IgD-negative memory B cell (primary cell): ENCODE measurements at places on chromosomes 6 and 20. TPM values are rescaled to one million over a fixed set of nuclear protein-coding genes. Genes with fewer than 3 reads are reported as not detected.

The APCDD1L gene
- 0.06 TPM for polyA plus RNA-seq

The RNF39 gene
- not detected for polyA plus RNA-seq

The CFB gene
- not detected for polyA plus RNA-seq

The TGM3 gene
- polyA plus RNA-seq = not detected

The BAG2 gene
- 4.5 TPM for polyA plus RNA-seq

The GHRH gene
- not detected for polyA plus RNA-seq

The MUC21 gene
- polyA plus RNA-seq = not detected

The C6orf58 gene
- not detected for polyA plus RNA-seq

The FANCE gene
- 5.8 TPM for polyA plus RNA-seq

The TMEM14C gene
- polyA plus RNA-seq = 83.5 TPM

The BPIFB1 gene
- polyA plus RNA-seq = not detected

The TNFRSF21 gene
- polyA plus RNA-seq = 0.31 TPM

The GDAP1L1 gene
- polyA plus RNA-seq = not detected

The PBOV1 gene
- polyA plus RNA-seq = not detected

The TCP1 gene
- 82.7 TPM for polyA plus RNA-seq
